ENCODE measurements at places on chromosomes 6 and 20.
A peak's percentile ranks its signal among the peaks of the same experiment; 100 is the strongest.

GRCh38 chr6:84399003-84399402 lies 171.6 kb upstream of the CEP162 start:
- no peak for DNase-seq

DNA sequence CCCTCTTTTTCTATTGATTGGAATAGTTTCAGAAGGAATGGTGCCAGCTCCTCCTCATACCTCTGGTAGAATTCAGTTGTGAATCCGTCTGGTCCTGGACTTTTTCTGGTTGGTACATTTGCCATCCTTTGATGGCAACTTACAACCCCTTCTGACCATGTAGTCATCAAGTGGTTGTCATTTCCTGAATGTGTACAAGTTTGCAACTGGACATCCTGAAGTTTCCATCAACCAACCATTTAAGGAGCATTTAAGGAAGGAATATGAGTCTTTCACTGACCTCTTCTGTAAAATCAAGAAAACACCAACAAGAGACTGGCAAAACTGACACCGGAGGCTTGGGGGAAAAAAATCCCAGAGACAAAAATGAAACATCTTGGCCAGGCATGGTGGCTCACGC lies 97.4 kb downstream of the RIN2 start:
- no peak for DNase-seq

- DNase-seq = no peak
Measured at GRCh38 chr6:121309768-121310469, 24.4 kb downstream of the TBC1D32 start.

DNA sequence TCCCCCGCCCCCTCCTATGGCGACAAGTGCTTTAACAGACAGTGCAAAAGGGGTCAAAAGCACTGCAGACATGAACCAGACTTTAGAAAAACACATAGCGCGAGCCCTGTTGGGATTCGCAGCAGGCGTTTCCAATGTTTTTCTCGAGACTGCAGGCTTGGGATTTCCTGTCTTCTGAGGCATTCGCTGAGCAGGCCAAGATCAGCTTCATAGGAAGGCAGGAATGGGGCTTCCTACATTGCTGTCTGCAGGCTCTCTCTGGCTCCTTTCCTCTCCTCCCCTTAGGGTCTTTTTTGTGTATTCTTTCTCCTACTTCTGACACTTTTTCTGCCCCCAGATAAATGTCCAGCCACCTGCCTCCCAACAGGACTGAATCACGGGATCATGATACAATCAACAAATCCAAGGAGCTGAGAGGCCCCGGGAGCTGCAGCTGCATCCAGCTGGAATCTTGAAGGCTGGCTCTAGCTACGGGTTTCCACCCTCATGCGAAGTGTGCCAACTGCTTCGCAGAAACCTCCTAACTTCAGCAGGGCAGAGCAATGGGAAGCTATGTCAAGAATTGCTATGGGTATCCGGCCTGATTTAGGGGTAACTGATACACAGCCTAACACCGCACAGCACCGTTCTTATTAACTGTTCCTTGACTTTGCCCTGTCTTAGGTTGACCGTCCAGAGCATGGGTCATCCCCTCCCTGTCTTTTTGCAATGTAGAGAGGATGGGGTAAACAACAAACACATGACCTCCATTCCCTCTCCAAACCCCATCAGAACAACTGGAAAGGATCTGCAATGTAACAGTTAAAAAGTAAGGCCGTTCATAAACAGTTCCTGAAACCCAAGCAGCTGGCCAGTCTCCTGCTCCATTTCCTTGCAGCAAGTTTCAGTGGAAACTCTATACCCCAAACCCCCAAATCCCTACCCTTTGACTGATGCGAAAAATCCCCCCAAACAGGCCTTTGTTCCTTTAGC lies 31.5 kb downstream of the SNX5 start:
- DNase-seq = peak; percentile 58

GRCh38 chr20:49281059-49281912 lies 3.4 kb upstream of the ZNFX1 start:
- DNase-seq = peak; percentile 63

- DNase-seq = no peak
Measured at GRCh38 chr20:62372042-62372993, 5.2 kb upstream of the LAMA5 start.

- DNase-seq = peak; percentile 79
Measured at GRCh38 chr6:157273756-157274470, 49.4 kb downstream of the TMEM242 start.

DNA sequence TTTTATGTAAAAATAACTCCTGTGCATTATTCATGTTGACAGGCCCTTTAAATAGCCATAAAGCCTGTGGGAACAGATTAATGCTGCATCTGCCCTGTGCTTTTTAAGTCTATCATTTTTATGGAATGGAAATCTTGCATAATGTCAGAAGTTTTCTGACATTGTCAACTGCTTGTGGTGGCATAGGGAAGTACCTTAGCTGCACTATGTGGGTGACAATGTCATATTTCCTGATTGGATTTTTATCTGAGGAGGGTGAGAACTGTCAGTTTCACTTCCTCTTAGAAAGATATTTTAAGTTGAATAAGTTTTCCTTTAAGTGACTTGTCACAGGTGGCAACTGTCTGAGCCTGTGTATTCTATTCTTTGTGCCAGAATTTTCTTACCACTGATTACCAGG lies 267.9 kb downstream of the PLCB1 start:
- no peak for DNase-seq

GRCh38 chr6:75735491-75736186 lies 13.4 kb upstream of the MYO6 start:
- no peak for DNase-seq

DNA sequence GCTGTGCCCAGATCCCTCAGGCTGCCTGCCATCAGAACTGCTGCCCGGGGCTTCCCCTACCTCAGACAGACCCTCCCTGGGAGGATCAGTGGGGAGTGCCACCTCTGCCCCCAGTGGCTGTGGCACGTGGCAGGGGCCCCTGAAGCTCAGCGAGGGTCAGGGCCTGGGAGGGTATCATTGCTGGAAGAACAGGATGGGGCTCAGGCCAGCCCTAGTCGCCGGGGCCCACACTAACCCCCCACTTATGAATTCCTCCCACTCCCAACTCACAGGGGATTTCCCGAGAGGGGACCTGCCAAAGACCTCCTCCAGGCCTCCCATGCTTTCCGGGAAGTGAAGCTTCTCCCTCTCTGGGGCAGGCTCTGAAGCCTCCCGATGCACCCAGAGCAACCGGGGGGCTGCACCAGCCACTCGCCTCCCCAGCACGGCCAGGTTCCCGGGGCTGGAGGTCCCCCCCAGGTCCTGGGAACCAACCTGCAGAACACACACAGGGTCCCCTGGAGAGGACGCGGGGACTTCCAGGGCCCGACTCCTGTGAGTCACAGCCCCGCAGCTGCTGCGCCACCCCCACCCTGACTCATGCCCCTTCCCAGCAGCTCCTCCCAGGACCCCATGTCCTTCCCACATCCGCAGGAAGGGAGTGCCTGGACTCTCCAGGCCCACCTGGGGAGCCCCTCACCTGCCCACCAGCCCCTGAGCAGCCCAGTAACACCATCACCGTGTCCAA lies 2.5 kb downstream of the TNFRSF6B start:
- DNase-seq = no peak

DNA sequence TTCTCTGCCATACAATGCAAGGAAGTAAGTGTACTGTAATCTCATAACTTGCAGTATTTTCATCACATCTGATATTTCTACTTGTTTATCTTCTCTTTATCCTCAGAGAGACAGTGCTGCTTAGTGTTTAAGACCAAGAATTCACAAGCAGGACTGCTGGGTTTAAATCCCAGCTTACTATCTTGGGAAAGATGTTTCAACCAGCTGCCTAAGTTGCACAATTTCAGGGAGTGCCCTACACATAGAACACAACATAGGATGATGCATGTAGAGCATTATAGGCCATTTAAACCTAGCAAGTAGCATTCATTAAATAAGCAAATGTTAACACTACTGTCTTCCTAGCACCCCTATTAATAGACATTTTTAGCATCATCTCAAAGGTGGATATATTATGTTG lies 205.2 kb upstream of the CEP162 start:
- no peak for DNase-seq

GRCh38 chr6:127182501-127182900 lies 64.0 kb downstream of the RSPO3 start:
- DNase-seq = no peak
